ENCODE measurements at places on chromosomes 16 and 17. TPM values are rescaled to one million over a fixed set of nuclear protein-coding genes. Genes with fewer than 3 reads are reported as not detected.

LRRC75A gene
- 2.6 TPM for total RNA-seq

KRTAP4-1 gene
- total RNA-seq, result not detected

CCDC144A gene
- 10.3 TPM for total RNA-seq

SDK2 gene
- total RNA-seq, result under 0.01 TPM

KRTAP9-4 gene
- not detected for total RNA-seq

TSPAN10 gene
- 2.3 TPM for total RNA-seq

MYH10 gene
- total RNA-seq, result 99.2 TPM

CES1 gene
- total RNA-seq, result 0.97 TPM

GPR142 gene
- not detected for total RNA-seq

SETD1A gene
- 8.1 TPM for total RNA-seq

ACAP1 gene
- 1.9 TPM for total RNA-seq

GNGT2 gene
- total RNA-seq, result not detected

RASL10B gene
- 12.1 TPM for total RNA-seq

TEX19 gene
- total RNA-seq, result under 0.01 TPM

MRTFB gene
- total RNA-seq, result 10.0 TPM

ITGAD gene
- total RNA-seq, result not detected

TBC1D3 gene
- not detected for total RNA-seq

AKTIP gene
- total RNA-seq, result 18.6 TPM

DPEP3 gene
- not detected for total RNA-seq

ATP2C2 gene
- not detected for total RNA-seq

MT4 gene
- total RNA-seq, result not detected

CD300E gene
- total RNA-seq, result not detected

ENPP7 gene
- not detected for total RNA-seq

PLLP gene
- total RNA-seq, result not detected

SPOP gene
- 43.5 TPM for total RNA-seq

ASGR1 gene
- 0.43 TPM for total RNA-seq

KIF18B gene
- total RNA-seq, result 5.2 TPM

AIPL1 gene
- total RNA-seq, result not detected

PLXDC1 gene
- total RNA-seq, result 0.43 TPM

TBC1D3I gene
- 0.97 TPM for total RNA-seq

DPEP2 gene
- not detected for total RNA-seq

HOXB4 gene
- 1.7 TPM for total RNA-seq

UTS2R gene
- not detected for total RNA-seq

HOXB5 gene
- 0.32 TPM for total RNA-seq

GPRC5C gene
- total RNA-seq, result 0.43 TPM

All from fibroblast of villous mesenchyme (primary cell).